Stimulated activated CD8-positive, alpha-beta memory T cell treated with anti-CD3 and anti-CD28 coated beads, Interleukin-2, amount 100 ng/mL, for 1 hour (primary cell): ENCODE measurements at places on chromosomes 6 and 20.

- no peak for DNase-seq
Measured at GRCh38 chr6:47403801-47404200, 73.8 kb upstream of the CD2AP start.

- no peak for DNase-seq
Measured at GRCh38 chr6:36594816-36595643, 868 bp downstream of the SRSF3 start.

GRCh38 chr20:20435453-20435852 lies 67.5 kb downstream of the INSM1 start:
- no peak for DNase-seq

DNA sequence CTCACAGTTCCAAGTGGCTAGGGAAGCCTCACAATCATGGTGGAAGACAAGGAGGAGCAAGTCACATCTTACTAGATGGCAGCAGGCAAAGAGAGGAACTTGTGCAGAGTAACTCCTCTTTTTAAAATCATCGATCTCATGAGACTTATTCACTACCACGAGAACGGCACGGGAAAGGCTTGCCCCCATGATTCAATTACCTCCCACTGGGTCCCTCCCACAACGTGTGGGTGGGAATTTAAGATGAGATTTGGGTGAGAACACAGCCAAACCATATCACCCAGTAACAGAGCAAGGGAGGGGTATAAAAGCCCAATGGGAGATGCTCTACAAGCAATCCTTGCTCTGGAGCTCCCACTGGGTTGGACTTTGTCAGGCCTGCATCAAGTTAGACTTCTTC lies 80.4 kb downstream of the JPH2 start:
- no peak for DNase-seq

- no peak for DNase-seq
Measured at GRCh38 chr20:61287583-61288275, 35.7 kb downstream of the CDH4 start.
